NCI-H1417 treated with DMSO at 0.1 percent for 48 hours (cell line): ENCODE measurements at places on chromosomes 3 and 15.

GRCh38 chr3:83438188-83438587 is 1520.6 kb upstream of the CADM2 start:
- no peak for DNase-seq

GRCh38 chr3:107981471-107982111 is 109.2 kb downstream of the CD47 start:
- no peak for DNase-seq

- no peak for DNase-seq
Measured at GRCh38 chr15:72961346-72961745, 90.9 kb upstream of the NEO1 start.

- no peak for DNase-seq
Measured at GRCh38 chr15:63514531-63514943, 10.1 kb downstream of the USP3 start.

DNA sequence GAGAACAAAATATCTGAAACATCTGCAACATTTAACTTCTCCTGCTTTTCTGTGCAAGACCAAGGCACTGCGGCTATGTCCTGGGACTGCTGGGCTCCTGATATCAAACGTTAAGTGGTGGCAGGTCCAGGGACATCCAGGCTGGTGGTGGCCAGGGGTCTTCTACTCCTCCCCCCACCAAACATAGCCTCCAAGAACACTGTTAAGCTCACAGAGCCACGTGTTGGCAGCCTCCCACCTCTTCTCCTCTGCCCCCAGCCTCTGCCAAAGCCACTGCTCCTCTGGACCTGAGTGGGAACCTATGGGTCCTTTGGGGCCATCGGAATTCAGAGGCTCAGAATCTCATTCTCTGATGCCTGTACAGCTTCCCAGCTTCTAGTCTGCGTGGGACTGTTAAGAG is 325.7 kb downstream of the ARRDC4 start:
- DNase-seq: no peak

GRCh38 chr15:57385923-57386390 is 9.7 kb downstream of the CGNL1 start:
- DNase-seq: no peak

GRCh38 chr3:11929531-11929930 is 74.7 kb upstream of the SYN2 start:
- no peak for DNase-seq

- DNase-seq: no peak
Measured at GRCh38 chr15:30984118-30984517, 7.3 kb downstream of the MTMR10 start.

- no peak for DNase-seq
Measured at GRCh38 chr3:9750556-9751411, 1.0 kb downstream of the OGG1 start.

- no peak for DNase-seq
Measured at GRCh38 chr3:148600440-148600839, 97.3 kb upstream of the AGTR1 start.

GRCh38 chr15:52682781-52683180 is 3.6 kb upstream of the ATOSA start:
- no peak for DNase-seq

DNA sequence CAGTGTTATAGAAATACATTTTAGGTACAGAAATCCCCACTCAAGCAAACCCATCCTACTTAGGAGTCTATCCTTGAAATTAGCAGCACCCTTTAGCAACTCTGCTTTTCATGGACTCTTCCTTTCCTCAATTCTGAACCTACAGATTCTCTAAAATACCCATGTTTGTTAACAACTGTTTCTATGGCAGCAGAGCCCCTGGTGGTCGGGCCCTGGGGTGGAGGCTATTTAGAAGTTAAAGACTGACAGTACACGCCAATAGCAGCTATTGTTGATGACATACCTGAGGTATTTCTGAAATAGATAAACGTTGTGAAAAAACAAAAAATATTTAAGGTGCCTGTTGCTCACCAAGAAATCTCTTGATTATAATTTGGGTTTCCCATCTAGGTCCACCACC is 23.4 kb upstream of the NRG4 start:
- no peak for DNase-seq
